ENCODE measurements at places on chromosomes 12 and 14. TPM values are rescaled to one million over a fixed set of nuclear protein-coding genes. Genes with fewer than 3 reads are reported as not detected.

The NGB gene
- total RNA-seq = not detected

The RIPK3 gene
- not detected for total RNA-seq

The KRT71 gene
- not detected for total RNA-seq

The MGAT4C gene
- not detected for total RNA-seq

The KRT1 gene
- total RNA-seq = not detected

The DNAJC22 gene
- 21.5 TPM for total RNA-seq

The NOC4L gene
- 63.3 TPM for total RNA-seq

The BDKRB2 gene
- 1.9 TPM for total RNA-seq

The CPM gene
- total RNA-seq = 5.3 TPM

The KRT8 gene
- 4,320 TPM for total RNA-seq

The SMOC1 gene
- 25.5 TPM for total RNA-seq

The CLEC12A gene
- total RNA-seq = not detected

The CACNA1C gene
- total RNA-seq = 0.09 TPM

The LMNTD1 gene
- not detected for total RNA-seq

The NOXRED1 gene
- total RNA-seq = not detected

The C12orf56 gene
- total RNA-seq = not detected

The HIGD1C gene
- total RNA-seq = not detected

Measured in A549 treated with ZK216348 at 1 μM for 4 hours (cell line).